Activated CD4-positive, alpha-beta T cell treated with anti-CD3 and anti-CD28 coated beads, Interleukin-2, amount 10 ng/mL, durations not matched to agents 7 days and 5 days (primary cell): ENCODE measurements at places on chromosomes 4 and X. TPM values are rescaled to one million over a fixed set of nuclear protein-coding genes. Genes with fewer than 3 reads are reported as not detected.

MAGEC1 gene
- not detected for total RNA-seq

HERC5 gene
- total RNA-seq, result 49.2 TPM

RHOH gene
- total RNA-seq, result 137 TPM

OPRPN gene
- total RNA-seq, result not detected

PPP1R2C gene
- total RNA-seq, result not detected

PCDH18 gene
- total RNA-seq, result not detected

SH2D1A gene
- 63.1 TPM for total RNA-seq

HSD17B11 gene
- total RNA-seq, result 33.6 TPM

TMEM150C gene
- total RNA-seq, result not detected

NEK1 gene
- total RNA-seq, result 15.1 TPM

ANXA3 gene
- total RNA-seq, result 2.2 TPM

CENPVL3 gene
- total RNA-seq, result not detected

TLR6 gene
- total RNA-seq, result 3.5 TPM

TCEAL8 gene
- total RNA-seq, result 35.2 TPM

PABPC4L gene
- not detected for total RNA-seq

CCDC120 gene
- total RNA-seq, result 5.9 TPM

DUX4 gene
- total RNA-seq, result not detected

MAGEE1 gene
- 4.7 TPM for total RNA-seq

- H3K4me3 ChIP-seq, result no peak overlapping the region
- H3K4me1 ChIP-seq, result no peaks in the 10 kb centered on the region
- H3K27ac ChIP-seq, result no peak overlapping the region
- H3K36me3 ChIP-seq, result no peaks in the 10 kb centered on the region
These were observed 26.0 kb downstream of the AMTN start for GRCh38 chr4:70544279-70544868.

GRCh38 chr4:24103434-24104157 lies 213.7 kb upstream of the PPARGC1A start:
- H3K36me3 ChIP-seq, result no peaks in the 10 kb centered on the region
- H3K4me1 ChIP-seq, result no peaks in the 10 kb centered on the region
- no peak overlapping the region for H3K27ac ChIP-seq

GRCh38 chrX:84187533-84188319 lies at the start of gene RPS6KA6:
TSS of gene RPS6KA6 (minus strand) at chrX:84188199. CDS start at chrX:84187899, 300 bp downstream.
- no peaks in the 10 kb centered on the region for H3K36me3 ChIP-seq
- no peak within 1 kb of the TSS for H3K27ac ChIP-seq
- H3K4me1 ChIP-seq, result peaks cover 2% of the 10 kb centered on the region
- no peak for DNase-seq
- H3K4me3 ChIP-seq, result peak within 1 kb of the TSS; percentile 32

GRCh38 chr4:76504613-76505465 lies 69.8 kb downstream of the SHROOM3 start:
- peak; percentile 31 for DNase-seq
- H3K27ac ChIP-seq, result no peak overlapping the region
- H3K4me1 ChIP-seq, result no peaks in the 10 kb centered on the region
- no peaks in the 10 kb centered on the region for H3K36me3 ChIP-seq
- H3K27me3 ChIP-seq, result peaks cover 15% of the 10 kb centered on the region

- no peak overlapping the region for H3K27ac ChIP-seq
- no peaks in the 10 kb centered on the region for H3K36me3 ChIP-seq
- H3K4me3 ChIP-seq, result no peak overlapping the region
- DNase-seq, result no peak
- H3K27me3 ChIP-seq, result no peaks in the 10 kb centered on the region
These were observed 17.2 kb upstream of the FGFR3 start for GRCh38 chr4:1775731-1776500.

DNA sequence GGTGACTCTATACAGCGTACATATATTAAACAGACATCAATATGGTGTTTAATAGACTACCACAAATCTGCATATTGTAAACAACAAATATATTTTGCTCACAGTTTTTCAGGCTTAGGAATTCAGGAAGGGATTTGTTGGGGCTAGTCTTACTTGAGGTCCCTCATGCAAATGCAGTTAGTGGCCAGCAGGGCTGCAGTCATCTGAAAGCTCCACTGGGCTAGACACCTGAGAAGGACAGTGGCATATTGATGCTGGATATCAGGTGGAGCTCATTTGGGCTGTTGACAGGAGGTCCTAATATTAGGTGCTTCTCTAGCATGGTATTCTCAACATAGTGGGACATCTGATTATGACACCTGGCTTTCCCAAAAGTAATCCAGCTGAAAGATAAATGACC lies 493.8 kb upstream of the PABPC4L start:
- no peaks in the 10 kb centered on the region for H3K36me3 ChIP-seq
- H3K27me3 ChIP-seq, result no peaks in the 10 kb centered on the region
- DNase-seq, result no peak
- H3K4me3 ChIP-seq, result no peak overlapping the region
- H3K4me1 ChIP-seq, result no peaks in the 10 kb centered on the region

- H3K27me3 ChIP-seq, result no peaks in the 10 kb centered on the region
- H3K27ac ChIP-seq, result peak overlapping the region; percentile 99
- peak; percentile 74 for DNase-seq
- H3K4me1 ChIP-seq, result peaks cover 31% of the 10 kb centered on the region
- peak overlapping the region; percentile 87 for H3K4me3 ChIP-seq
- H3K36me3 ChIP-seq, result peaks cover 2% of the 10 kb centered on the region
These were observed 78.8 kb upstream of the BCOR start for GRCh38 chrX:40176351-40177116.

- H3K4me1 ChIP-seq, result no peaks in the 10 kb centered on the region
- H3K27ac ChIP-seq, result no peak overlapping the region
- peak; percentile 37 for DNase-seq
- no peaks in the 10 kb centered on the region for H3K27me3 ChIP-seq
These were observed 80.2 kb downstream of the CRMP1 start for GRCh38 chr4:5812506-5813229.

DNA sequence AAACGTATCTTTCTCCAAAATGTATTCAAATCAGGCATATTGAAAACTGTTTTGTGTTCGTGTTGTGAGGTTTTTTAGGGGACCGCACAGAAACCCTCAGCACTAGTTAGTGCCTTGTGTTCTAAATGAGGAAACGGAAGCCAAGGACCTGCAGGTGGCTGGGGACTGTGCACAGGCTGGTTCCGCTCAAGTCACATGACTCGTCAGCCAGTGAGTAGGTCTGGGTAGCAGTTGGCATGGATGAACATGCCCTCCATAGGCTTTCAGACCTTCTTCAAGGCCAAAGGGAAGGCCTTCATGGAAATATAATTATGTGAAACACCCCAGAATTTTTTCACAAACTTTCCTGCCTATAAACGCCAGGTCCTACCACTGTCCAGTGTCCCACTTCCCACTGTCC lies 1.3 kb upstream of the F11 start:
- no peaks in the 10 kb centered on the region for H3K36me3 ChIP-seq
- H3K4me3 ChIP-seq, result no peak overlapping the region
- peaks cover 9% of the 10 kb centered on the region for H3K27me3 ChIP-seq
- no peak overlapping the region for H3K27ac ChIP-seq

GRCh38 chr4:113674251-113674650 lies 87.3 kb downstream of the CAMK2D start:
- H3K36me3 ChIP-seq, result peaks cover 45% of the 10 kb centered on the region
- no peaks in the 10 kb centered on the region for H3K27me3 ChIP-seq
- no peak for DNase-seq
- no peak overlapping the region for H3K4me3 ChIP-seq
- H3K27ac ChIP-seq, result no peak overlapping the region

DNA sequence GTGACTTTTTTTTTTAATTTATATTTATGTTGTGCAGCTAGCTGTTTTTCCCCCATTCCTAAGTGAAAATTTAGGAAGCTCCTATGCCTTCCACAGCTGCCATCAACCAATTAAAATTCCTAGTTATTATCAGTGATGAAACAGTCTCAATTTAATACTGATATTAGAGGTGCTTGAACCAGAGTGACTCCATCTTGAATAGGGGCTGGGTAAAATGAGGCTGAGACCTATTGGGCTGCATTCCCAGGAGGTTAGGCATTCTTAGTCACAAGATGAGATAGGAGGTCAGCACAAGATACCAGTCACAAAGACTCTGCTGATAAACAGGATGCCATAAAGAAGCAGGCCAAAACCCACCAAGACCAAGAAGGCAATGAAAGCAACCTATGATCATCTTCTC lies 136.7 kb downstream of the DCHS2 start:
- H3K4me1 ChIP-seq, result no peaks in the 10 kb centered on the region
- H3K4me3 ChIP-seq, result no peak overlapping the region
- no peak for DNase-seq
- no peak overlapping the region for H3K27ac ChIP-seq
- no peaks in the 10 kb centered on the region for H3K36me3 ChIP-seq

GRCh38 chrX:42247241-42247640 lies 323.9 kb upstream of the CASK start:
- no peaks in the 10 kb centered on the region for H3K4me1 ChIP-seq
- no peak for DNase-seq
- no peaks in the 10 kb centered on the region for H3K27me3 ChIP-seq
- no peak overlapping the region for H3K27ac ChIP-seq

- no peak overlapping the region for H3K27ac ChIP-seq
- DNase-seq, result peak; percentile 87
- H3K4me1 ChIP-seq, result peaks cover 9% of the 10 kb centered on the region
- H3K4me3 ChIP-seq, result no peak overlapping the region
These were observed 15.1 kb downstream of the NOCT start for GRCh38 chr4:139030614-139031235.

- H3K4me1 ChIP-seq, result peaks cover 24% of the 10 kb centered on the region
- no peak overlapping the region for H3K27ac ChIP-seq
- no peak for DNase-seq
- H3K27me3 ChIP-seq, result peaks cover 4% of the 10 kb centered on the region
These were observed 98.8 kb downstream of the ANXA3 start for GRCh38 chr4:78650106-78651024.

GRCh38 chr4:165906272-165906671 lies 33.2 kb downstream of the TLL1 start:
- H3K4me1 ChIP-seq, result no peaks in the 10 kb centered on the region
- no peak overlapping the region for H3K27ac ChIP-seq
- no peaks in the 10 kb centered on the region for H3K36me3 ChIP-seq
- no peak overlapping the region for H3K4me3 ChIP-seq

GRCh38 chr4:3860913-3861636 lies 94.9 kb downstream of the ADRA2C start:
- H3K36me3 ChIP-seq, result no peaks in the 10 kb centered on the region
- H3K4me1 ChIP-seq, result no peaks in the 10 kb centered on the region
- no peak overlapping the region for H3K4me3 ChIP-seq

DNA sequence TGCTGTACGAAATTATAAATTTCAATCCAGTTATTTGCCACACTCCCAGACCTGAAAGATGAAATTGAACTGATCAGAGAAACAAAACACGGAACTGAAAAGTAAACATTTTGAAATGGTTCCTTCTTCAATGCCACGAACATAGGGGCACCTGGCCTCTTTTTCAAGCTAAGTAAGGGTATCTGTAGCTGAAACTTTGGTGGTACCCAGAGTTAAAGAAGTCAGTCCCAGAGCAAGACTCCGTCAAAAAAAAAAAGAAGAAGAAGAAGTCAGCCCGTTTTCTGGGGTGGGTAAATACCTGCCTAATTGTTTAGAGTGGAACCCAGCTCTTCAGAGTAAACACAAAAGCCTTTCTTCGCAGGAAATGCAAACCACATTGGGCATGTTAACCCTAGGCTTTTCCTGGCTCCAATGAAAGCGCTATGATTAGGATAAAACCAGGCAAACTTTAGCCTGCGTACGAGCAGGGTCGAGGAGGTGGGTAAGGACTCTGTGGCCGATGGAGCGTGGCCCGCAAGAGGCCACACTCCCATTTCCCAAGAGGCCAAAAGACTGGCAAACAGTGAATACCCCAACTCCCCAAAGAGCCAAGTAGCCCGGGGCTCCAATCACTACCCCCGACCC lies 1.3 kb downstream of the ANTXR2 start:
- H3K4me3 ChIP-seq, result peak overlapping the region; percentile 96
- peak overlapping the region; percentile 92 for H3K27ac ChIP-seq
- H3K36me3 ChIP-seq, result peaks cover 48% of the 10 kb centered on the region
- peaks cover 73% of the 10 kb centered on the region for H3K4me1 ChIP-seq
- no peak for DNase-seq

DNA sequence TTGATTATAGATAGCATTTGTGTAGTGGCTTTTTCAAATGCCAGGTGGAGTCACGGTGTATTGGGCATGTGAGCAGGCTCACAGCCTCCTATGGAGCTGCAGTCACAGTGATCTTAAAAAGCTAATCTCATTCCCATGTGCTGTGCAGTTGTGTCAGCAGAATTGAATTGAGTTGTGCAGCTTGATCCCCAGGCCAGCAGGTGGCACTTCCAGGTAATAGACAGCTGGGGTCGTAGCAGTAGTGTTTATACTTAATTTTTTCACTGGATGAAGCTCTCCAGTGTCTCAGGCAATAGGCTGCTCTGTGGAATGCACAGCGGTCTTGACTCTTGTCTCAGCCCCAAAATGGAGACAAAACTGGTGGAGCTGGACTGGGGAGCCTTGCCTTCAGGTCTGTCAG lies 1028.1 kb downstream of the SH3BGRL start:
- no peaks in the 10 kb centered on the region for H3K36me3 ChIP-seq
- DNase-seq, result no peak
- H3K27me3 ChIP-seq, result no peaks in the 10 kb centered on the region
- H3K4me3 ChIP-seq, result no peak overlapping the region
- no peaks in the 10 kb centered on the region for H3K4me1 ChIP-seq
- no peak overlapping the region for H3K27ac ChIP-seq

- no peak for DNase-seq
- H3K27me3 ChIP-seq, result no peaks in the 10 kb centered on the region
These were observed 60.9 kb downstream of the SH2D1A start for GRCh38 chrX:124407226-124407625.

DNA sequence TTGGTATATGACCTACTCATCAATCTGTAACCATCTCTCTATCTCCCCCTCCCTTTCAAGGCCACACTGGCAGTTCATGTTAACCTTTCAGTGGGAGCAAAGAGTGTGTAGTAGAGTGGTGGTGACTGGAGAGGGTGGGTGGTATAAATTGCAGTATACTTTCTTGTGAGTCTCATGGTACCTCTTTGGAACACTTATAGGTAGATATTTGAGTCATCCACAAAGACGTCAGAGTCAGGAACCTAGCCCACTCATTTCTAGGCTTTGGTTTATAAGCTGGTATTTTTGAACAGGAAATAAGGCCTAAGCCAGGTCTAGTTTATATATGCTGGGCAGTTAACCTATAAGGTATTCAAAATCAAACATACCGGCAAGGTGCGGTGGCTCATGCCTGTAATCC lies 36.3 kb downstream of the RLIM start:
- no peak for DNase-seq
- peaks cover 9% of the 10 kb centered on the region for H3K36me3 ChIP-seq
- H3K4me1 ChIP-seq, result no peaks in the 10 kb centered on the region
- no peaks in the 10 kb centered on the region for H3K27me3 ChIP-seq

DNA sequence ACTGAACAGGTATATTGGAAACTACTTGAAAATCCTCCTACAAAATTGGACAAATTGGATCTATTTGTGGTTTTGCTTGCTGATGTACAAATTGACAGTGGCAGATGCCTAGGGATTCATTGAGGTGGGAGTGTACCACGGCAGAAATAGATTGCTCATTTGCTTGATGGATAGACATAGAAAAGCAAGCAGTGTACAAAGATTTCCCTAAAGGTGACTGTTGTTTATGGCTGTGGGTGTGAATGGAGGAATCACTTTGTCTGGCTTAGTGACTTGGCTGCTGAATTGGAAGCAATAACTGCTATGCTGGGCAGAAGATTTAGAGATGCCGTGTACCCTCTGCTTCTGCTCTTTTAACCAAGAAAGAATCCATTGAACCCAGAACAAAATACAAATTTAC lies 191.0 kb upstream of the GRID2 start:
- no peaks in the 10 kb centered on the region for H3K4me1 ChIP-seq
- no peaks in the 10 kb centered on the region for H3K36me3 ChIP-seq
- H3K27ac ChIP-seq, result no peak overlapping the region
- H3K27me3 ChIP-seq, result no peaks in the 10 kb centered on the region

- no peak for DNase-seq
- H3K36me3 ChIP-seq, result no peaks in the 10 kb centered on the region
- no peaks in the 10 kb centered on the region for H3K27me3 ChIP-seq
- H3K27ac ChIP-seq, result no peak overlapping the region
- H3K4me1 ChIP-seq, result peaks cover 14% of the 10 kb centered on the region
These were observed 12.5 kb upstream of the CASK start for GRCh38 chrX:41935832-41936231.
